ENCODE measurements at places on chromosomes 1 and 21. TPM values are rescaled to one million over a fixed set of nuclear protein-coding genes. Genes with fewer than 3 reads are reported as not detected.

The CENPL gene
- 8.6 TPM for total RNA-seq

The OTUD3 gene
- total RNA-seq, result 3.5 TPM

The GJA4 gene
- 0.42 TPM for total RNA-seq

The THEM5 gene
- total RNA-seq, result not detected

The NBPF4 gene
- total RNA-seq, result not detected

The TSPAN1 gene
- total RNA-seq, result not detected

The IGSF5 gene
- total RNA-seq, result 0.67 TPM

The ATP1B1 gene
- total RNA-seq, result 603 TPM

The TRIM45 gene
- total RNA-seq, result 9.9 TPM

The CCDC181 gene
- 5.9 TPM for total RNA-seq

The CELA3A gene
- not detected for total RNA-seq

The KCNE1 gene
- 2.3 TPM for total RNA-seq

The PLA2G5 gene
- total RNA-seq, result not detected

The TINAGL1 gene
- total RNA-seq, result 10.3 TPM

The MROH9 gene
- total RNA-seq, result not detected

The CD1B gene
- not detected for total RNA-seq

The C1orf122 gene
- total RNA-seq, result 130 TPM

The KIF21B gene
- total RNA-seq, result 3.5 TPM

The FOXD3 gene
- total RNA-seq, result not detected

The CD1E gene
- not detected for total RNA-seq

The FLG2 gene
- total RNA-seq, result not detected

The RSBN1 gene
- 18.0 TPM for total RNA-seq

The C1orf198 gene
- 68.8 TPM for total RNA-seq

The SMPDL3B gene
- 6.0 TPM for total RNA-seq

The AGPAT3 gene
- total RNA-seq, result 19.4 TPM

The RBP7 gene
- 0.92 TPM for total RNA-seq

The APH1A gene
- 78.6 TPM for total RNA-seq

The F5 gene
- not detected for total RNA-seq

The S100A5 gene
- not detected for total RNA-seq

The CGN gene
- 4.9 TPM for total RNA-seq

The C8A gene
- not detected for total RNA-seq

The MAP3K6 gene
- 17.1 TPM for total RNA-seq

The AK4 gene
- total RNA-seq, result 144 TPM

The PTPN14 gene
- total RNA-seq, result 5.4 TPM

The FALEC gene
- total RNA-seq, result not detected

The SIPA1L2 gene
- total RNA-seq, result 143 TPM

The PCP4L1 gene
- total RNA-seq, result 0.21 TPM

The HMCN1 gene
- total RNA-seq, result 28.5 TPM

The OR2AK2 gene
- not detected for total RNA-seq

The NBPF6 gene
- total RNA-seq, result not detected

The CDC7 gene
- total RNA-seq, result 5.4 TPM

The C1orf226 gene
- total RNA-seq, result 7.3 TPM

The FMO4 gene
- 3.5 TPM for total RNA-seq

The TENT5C gene
- total RNA-seq, result 0.32 TPM

The RUNX3 gene
- total RNA-seq, result not detected

The CTSE gene
- total RNA-seq, result not detected

The CR1L gene
- not detected for total RNA-seq

The CFHR5 gene
- total RNA-seq, result 0.39 TPM

The CPLANE2 gene
- total RNA-seq, result 26.5 TPM

The SPATA17 gene
- total RNA-seq, result 1.2 TPM

The HSD3B2 gene
- total RNA-seq, result 0.42 TPM

The NFYC gene
- total RNA-seq, result 124 TPM

The VPS26C gene
- total RNA-seq, result 45.0 TPM
